NCI-H1694 treated with DMSO at 0.1 percent for 48 hours (cell line): ENCODE measurements at places on chromosomes 2 and 18.

- no peak for DNase-seq
These were observed 28.5 kb upstream of the ALKAL2 start for GRCh38 chr2:316381-316780.

DNA sequence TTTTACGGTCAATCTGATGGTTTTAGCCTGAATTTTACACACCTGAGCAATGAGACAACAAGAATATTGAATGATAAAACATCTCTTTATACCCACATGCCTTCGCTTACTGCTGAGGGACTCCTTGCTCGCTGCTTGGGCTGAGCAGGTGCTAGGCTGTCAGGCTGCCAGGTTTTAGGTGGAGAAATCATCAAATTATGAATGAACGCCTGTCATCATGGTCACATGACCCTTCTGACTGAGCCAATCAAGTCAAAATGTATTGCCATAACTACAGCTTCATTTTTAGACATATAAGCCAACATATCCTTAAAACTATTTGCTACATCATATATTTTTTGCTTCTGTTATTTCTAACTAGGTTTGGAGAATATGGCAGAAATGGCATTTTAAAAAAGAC, 274.0 kb downstream of the LNPK start:
- no peak for DNase-seq

GRCh38 chr2:222690564-222691200, 19.2 kb downstream of the MOGAT1 start:
- DNase-seq: peak; percentile 47

GRCh38 chr2:107556038-107556627, 270.6 kb upstream of the RGPD4 start:
- DNase-seq: no peak

- no peak for DNase-seq
These were observed 84.4 kb upstream of the CD28 start for GRCh38 chr2:203621981-203622515.

- no peak for DNase-seq
These were observed 116.6 kb downstream of the MTX2 start for GRCh38 chr2:176385838-176386237.

- DNase-seq: peak; percentile 91
These were observed 15.0 kb downstream of the HS1BP3 start for GRCh38 chr2:20635675-20636584.
